ENCODE measurements at places on chromosomes 1 and 21. TPM values are rescaled to one million over a fixed set of nuclear protein-coding genes. Genes with fewer than 3 reads are reported as not detected.

CHIT1 gene
- not detected for polyA plus RNA-seq

ADARB1 gene
- polyA plus RNA-seq = 12.2 TPM

CR1 gene
- polyA plus RNA-seq = 4.1 TPM

PLCH2 gene
- 2.0 TPM for polyA plus RNA-seq

TNFRSF18 gene
- polyA plus RNA-seq = 22.1 TPM
